DMS79 treated with DMSO at 0.1 percent for 48 hours (cell line): ENCODE measurements at places on chromosomes 16 and 17.

DNA sequence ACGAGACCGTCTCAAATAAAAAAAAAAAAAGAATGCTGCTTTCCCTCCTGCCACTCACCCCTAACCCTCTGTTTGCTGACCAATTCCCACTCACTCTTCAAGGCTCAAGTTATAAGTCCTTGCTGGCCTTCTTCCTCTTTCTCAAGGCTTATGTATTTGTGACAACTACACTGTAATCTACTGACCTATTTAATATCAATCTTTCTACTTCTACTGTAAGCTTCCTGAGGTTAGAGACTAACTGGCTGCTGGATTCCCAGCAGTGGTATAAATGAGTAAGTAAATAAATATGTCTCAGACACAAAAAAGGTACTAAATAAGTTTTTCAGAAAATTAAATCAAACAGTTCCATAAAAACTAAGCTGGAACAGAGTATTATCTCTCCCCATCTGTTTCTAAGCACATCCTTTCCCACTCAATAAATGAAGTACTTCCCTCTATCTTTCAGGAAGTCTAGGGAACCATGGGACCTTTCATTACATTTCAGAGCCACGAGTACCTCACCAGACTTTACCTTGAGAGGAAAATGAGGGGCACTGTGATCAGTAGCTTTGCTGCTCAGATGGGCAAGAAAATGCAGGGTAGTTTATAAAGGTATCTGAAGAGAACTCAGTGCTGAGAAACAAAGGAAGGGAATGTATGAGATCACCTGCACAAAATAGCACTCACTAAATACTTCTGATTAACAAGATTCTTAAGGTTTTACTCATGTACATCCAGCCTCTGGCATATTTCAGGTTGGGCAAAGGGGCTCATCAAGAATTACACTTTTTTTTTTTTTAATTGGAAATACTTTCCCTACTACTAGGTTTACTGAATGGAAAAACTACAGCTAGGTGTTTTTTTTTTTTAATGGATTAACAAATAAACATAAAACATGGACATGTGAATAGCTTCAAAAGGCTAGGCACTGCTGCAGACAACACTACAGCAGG is 10.8 kb downstream of the SSH2 start:
- no peak for DNase-seq

DNA sequence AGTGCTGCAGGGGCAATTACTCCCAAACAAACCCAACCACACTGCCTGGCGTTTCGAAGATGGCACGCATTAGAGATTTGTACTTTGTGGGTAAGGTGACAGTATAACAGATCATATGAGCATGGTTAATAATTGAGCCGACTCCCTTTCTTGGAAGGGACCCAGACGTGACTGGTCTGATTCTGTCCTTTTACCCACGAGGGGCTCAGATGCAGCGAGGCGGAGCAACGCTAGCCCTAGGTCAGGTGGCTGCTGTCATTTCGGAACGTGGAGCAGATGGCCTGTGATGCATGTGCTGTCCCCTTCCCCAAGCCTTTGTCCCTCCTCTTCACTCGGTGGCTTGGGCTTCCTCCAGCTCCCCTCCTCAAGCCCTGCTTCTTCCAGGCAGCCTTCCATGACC is 84.2 kb downstream of the SNX29 start:
- no peak for DNase-seq

- no peak for DNase-seq
These were observed 45.5 kb upstream of the CDC42EP4 start for GRCh38 chr17:73357318-73357717.

GRCh38 chr17:16255481-16255921 is 38.5 kb downstream of the PIGL start:
- DNase-seq: peak; percentile 38

DNA sequence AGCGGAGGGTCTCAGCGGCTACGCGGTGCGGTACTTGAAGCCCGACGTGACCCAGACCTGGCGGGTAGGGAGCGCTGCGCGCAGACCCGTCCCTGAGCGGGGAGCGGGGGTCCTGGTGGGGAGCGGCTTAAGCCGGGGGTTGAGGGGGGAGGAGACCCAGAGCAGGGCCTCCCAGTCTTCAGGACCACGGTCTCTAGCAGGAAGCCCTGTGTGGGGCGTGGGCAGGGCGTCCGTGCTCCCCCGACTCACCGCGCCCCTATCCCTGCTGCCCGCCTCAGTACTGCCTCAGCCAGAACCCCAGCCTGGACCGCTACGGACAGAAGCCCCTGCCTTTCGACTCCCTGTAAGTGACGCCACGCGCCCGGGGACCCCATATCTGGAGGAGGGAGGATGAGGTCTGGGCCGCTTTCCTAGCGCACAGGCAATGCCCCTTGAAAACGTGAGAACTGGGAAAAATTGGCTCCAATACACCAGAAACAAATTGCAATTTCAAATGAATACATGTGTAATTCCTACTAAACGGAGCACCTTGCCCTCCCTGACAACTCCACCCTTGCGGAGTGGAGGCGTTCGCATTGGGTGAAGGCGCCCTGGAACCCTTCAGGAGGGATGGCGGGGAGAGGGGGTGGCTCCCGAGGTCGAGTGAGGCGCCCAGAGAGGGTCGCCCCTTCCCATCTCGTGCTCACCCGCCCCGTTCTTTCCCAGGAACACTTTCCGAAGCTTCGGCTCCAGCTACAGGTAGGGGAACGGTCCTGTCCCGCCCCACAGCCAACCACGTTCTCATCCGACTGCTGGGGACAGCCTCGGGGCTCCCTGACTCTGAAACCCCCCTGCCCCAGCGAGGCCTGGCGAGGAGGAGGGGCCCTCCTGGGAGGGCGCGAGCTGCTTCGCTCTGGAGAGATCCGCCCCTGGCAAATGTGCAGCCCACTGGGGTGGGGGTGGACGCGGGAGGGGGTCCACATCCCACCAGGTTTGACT is 14.6 kb upstream of the CNGB1 start:
- no peak for DNase-seq

DNA sequence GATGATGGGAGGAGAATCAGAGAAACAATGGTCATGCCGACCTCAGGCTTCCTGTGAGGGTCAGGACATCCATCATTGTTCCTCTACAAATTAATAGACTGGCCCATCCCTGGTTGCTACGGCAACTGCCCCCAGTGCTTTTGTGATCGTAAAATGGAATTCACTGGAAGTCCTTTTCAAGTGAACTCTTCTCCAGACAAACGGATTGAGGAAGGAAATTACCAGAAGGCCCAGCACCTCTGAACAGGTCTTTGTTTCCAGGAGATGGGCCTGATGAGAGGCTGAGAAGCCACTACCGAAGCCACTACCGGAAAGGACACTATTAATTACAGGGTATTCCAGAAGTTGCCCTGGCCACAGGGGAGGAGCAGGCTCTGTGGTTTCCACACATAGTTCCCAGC is 126.0 kb downstream of the MGAT5B start:
- DNase-seq: peak; percentile 46

- DNase-seq: no peak
These were observed 623 bp downstream of the CACNA1G start for GRCh38 chr17:50560931-50561745.

GRCh38 chr16:4323845-4324488 is 8.1 kb downstream of the GLIS2 start:
- no peak for DNase-seq

DNA sequence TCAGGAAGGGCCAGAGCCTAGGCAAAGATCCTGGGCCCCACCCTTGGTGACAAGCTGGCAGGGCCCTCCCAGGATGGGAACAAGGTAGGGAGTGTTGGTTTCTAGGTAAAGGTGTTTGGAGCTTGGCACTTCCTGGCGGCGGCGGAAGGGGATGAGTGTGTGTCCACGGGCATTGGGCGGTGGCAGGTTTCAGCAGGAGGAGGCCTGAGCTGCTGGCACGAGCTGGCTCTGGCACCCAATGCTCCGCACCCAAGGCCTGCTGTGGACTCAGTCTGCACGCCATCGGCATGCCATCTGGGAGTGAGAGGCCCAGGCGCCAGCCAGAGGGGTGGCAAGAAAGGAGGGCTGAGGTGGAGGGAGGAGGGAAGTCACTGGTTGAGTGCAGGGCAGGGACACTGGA is 46.9 kb upstream of the TAC4 start:
- DNase-seq: no peak

GRCh38 chr17:73138541-73139138 is 26.2 kb upstream of the SSTR2 start:
- peak; percentile 8 for DNase-seq

GRCh38 chr16:66925322-66925840 is at the start of gene RRAD:
Gene RRAD (minus strand): TSS chr16:66925535. CDS start chr16:66925179, 356 bp downstream.
- DNase-seq: no peak

DNA sequence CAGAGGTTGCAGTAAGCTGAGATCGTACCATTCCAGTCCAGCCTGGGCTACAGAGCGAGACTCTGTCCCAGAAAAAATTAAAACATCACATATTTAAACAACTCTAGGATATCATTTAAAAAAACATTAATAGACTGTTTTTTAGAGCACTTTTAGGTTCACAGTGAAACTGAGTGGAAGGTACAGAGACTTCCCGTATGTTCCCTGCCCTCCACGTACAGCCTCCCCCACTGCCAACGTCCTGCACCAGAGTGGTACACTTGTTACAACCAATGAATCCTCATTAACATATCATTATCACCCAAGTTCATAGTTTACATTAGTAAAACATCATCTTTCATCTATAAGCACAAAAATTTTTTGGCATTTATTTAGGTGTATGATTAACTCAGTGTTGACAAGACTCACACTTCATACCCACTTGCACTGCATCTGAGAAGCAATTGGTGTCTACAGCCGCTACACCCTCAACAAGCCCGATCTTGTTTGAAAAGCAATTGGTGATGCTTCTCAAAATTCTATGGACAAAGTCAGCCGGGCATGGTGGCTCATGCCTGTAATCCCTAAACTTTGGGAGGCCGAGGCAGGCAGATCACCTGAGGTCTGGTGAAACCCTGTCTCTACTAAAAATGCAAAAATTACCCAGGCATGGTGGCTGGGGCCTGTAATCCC is 39.9 kb upstream of the STH start:
- peak; percentile 33 for DNase-seq

GRCh38 chr16:57903656-57904055 is 67.3 kb downstream of the CNGB1 start:
- no peak for DNase-seq

- no peak for DNase-seq
These were observed 12.8 kb downstream of the GOSR2 start for GRCh38 chr17:46935658-46936266.
